Activated CD8-positive, alpha-beta T cell treated with anti-CD3 and anti-CD28 coated beads, Interleukin-2, amount 10 ng/mL, durations not matched to agents 7 days and 5 days (primary cell): ENCODE measurements at places on chromosomes 6 and 20. TPM values are rescaled to one million over a fixed set of nuclear protein-coding genes. Genes with fewer than 3 reads are reported as not detected.
A peak's percentile ranks its signal among the peaks of the same experiment; 100 is the strongest.

HCRTR2 gene
- not detected for total RNA-seq

KDM1B gene
- 9.9 TPM for total RNA-seq

NOTCH4 gene
- total RNA-seq, result 0.55 TPM

DNA sequence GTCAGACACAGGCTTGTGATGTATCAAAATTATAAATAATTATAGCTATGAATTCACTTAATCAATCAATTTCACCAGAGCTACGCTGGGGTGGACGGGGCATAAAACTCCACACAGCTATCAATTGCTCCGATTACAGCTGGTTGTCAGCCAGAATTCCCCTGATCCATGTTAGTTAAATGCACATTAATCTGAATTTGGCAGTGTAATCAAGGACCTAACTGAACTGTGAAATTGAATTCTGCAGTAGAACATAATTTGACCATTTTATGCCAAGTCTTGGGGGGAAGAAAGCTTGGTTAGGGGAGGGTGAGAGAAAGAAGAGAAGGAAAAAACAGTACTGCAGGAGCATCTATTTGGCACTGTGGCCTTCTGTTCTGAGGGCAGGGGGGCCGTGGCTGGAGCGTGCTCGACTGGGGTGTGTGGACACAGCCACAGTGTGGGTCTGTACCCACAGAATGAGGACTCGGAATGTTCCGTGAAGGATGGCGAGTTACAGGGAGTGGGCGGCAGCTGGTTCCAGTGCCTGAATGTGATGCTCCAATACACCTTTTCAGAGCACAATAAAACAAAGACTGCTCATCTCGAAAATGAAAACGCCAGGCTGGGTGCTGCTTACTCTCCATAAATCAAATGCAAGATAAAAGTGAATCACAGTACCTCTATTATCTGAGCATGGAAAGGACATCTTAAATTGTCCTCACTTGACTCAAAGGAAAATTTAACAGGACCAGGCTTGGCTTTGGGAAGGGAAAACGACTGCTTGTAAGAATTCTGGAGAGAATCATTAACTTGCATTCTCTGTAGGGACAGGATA is 59.2 kb downstream of the LAMP5 start:
- no peak overlapping the region for H3K27ac ChIP-seq
- H3K36me3 ChIP-seq, result no peaks in the 10 kb centered on the region
- no peak for DNase-seq
- no peaks in the 10 kb centered on the region for H3K27me3 ChIP-seq
- H3K4me3 ChIP-seq, result no peak overlapping the region
- no peaks in the 10 kb centered on the region for H3K4me1 ChIP-seq

- H3K36me3 ChIP-seq, result no peaks in the 10 kb centered on the region
- H3K27ac ChIP-seq, result no peak overlapping the region
- no peak overlapping the region for H3K4me3 ChIP-seq
- DNase-seq, result no peak
Measured at GRCh38 chr6:54086439-54086838, 24.8 kb upstream of the MLIP start.

- peaks cover 5% of the 10 kb centered on the region for H3K27me3 ChIP-seq
- no peak for DNase-seq
- H3K36me3 ChIP-seq, result no peaks in the 10 kb centered on the region
- no peaks in the 10 kb centered on the region for H3K4me1 ChIP-seq
- H3K4me3 ChIP-seq, result no peak overlapping the region
- no peak overlapping the region for H3K27ac ChIP-seq
Measured at GRCh38 chr6:40500227-40500626, 86.9 kb downstream of the LRFN2 start.

- no peak for DNase-seq
- no peaks in the 10 kb centered on the region for H3K36me3 ChIP-seq
- peaks cover 2% of the 10 kb centered on the region for H3K4me1 ChIP-seq
- H3K4me3 ChIP-seq, result no peak overlapping the region
- H3K27me3 ChIP-seq, result peaks cover 22% of the 10 kb centered on the region
Measured at GRCh38 chr6:10505529-10505928, 15.6 kb upstream of the GCNT2 start.

GRCh38 chr6:125748406-125749172 is 843 bp upstream of the HEY2 start:
- no peak overlapping the region for H3K27ac ChIP-seq
- peaks cover 65% of the 10 kb centered on the region for H3K27me3 ChIP-seq
- H3K4me3 ChIP-seq, result peak overlapping the region; percentile 79
- peaks cover 3% of the 10 kb centered on the region for H3K36me3 ChIP-seq
- DNase-seq, result no peak

GRCh38 chr20:10802236-10802635 is 128.4 kb upstream of the JAG1 start:
- H3K27me3 ChIP-seq, result no peaks in the 10 kb centered on the region
- no peaks in the 10 kb centered on the region for H3K4me1 ChIP-seq
- no peak overlapping the region for H3K27ac ChIP-seq
- H3K36me3 ChIP-seq, result no peaks in the 10 kb centered on the region
- H3K4me3 ChIP-seq, result no peak overlapping the region

DNA sequence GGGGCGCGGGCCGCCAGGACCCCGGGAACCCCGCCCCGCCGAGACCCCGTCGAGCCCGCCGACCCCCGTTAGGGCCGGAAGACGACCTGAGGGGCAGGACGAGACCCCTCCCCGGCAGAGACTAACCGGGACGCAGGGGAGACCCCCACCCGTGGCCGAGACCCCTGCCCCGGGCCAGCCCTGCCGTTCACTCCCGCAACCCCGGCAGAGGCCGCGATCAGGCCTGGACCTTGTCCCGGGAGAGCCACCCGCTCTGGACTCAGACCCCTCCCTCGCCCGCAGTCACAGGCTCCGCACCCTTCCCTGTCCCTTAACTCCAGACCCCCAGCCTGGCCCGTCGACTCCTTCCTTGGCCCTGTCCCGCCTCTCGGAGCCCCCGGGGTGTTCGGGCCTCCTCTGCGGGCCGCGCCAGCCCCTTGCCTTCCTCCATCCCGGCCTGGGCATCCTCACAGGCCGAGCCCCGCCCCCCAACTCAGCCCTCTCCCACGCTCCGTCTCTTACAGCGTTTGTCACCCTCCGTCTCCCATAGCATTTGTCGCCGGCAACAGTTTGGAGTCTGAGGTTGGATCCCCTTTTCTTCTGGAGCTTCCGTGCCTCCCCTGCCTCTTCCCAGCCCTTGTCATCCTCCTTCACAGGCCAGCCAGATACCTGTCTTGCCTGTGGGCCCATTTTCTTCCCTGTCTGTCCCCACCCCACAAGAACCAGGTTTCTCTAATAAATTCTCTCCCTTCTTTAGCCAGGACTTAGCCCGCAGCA is 569 bp downstream of the TCEA2 start:
- no peaks in the 10 kb centered on the region for H3K27me3 ChIP-seq
- H3K4me3 ChIP-seq, result peak overlapping the region; percentile 85
- H3K27ac ChIP-seq, result peak overlapping the region; percentile 86
- H3K4me1 ChIP-seq, result peaks cover 58% of the 10 kb centered on the region
- H3K36me3 ChIP-seq, result no peaks in the 10 kb centered on the region
- DNase-seq, result no peak

GRCh38 chr20:10453241-10453640 is 18.1 kb downstream of the SLX4IP start:
- H3K27me3 ChIP-seq, result no peaks in the 10 kb centered on the region
- peak; percentile 66 for DNase-seq
- peaks cover 21% of the 10 kb centered on the region for H3K4me1 ChIP-seq
- peaks cover 19% of the 10 kb centered on the region for H3K36me3 ChIP-seq
- peak overlapping the region; percentile 42 for H3K4me3 ChIP-seq

- H3K4me1 ChIP-seq, result no peaks in the 10 kb centered on the region
- no peak overlapping the region for H3K27ac ChIP-seq
- no peak overlapping the region for H3K4me3 ChIP-seq
- no peak for DNase-seq
Measured at GRCh38 chr6:135728589-135728988, 122.9 kb upstream of the PDE7B start.

GRCh38 chr6:126131246-126131645 is 144.9 kb downstream of the TRMT11 start:
- no peaks in the 10 kb centered on the region for H3K4me1 ChIP-seq
- DNase-seq, result no peak
- H3K4me3 ChIP-seq, result no peak overlapping the region
- no peak overlapping the region for H3K27ac ChIP-seq

DNA sequence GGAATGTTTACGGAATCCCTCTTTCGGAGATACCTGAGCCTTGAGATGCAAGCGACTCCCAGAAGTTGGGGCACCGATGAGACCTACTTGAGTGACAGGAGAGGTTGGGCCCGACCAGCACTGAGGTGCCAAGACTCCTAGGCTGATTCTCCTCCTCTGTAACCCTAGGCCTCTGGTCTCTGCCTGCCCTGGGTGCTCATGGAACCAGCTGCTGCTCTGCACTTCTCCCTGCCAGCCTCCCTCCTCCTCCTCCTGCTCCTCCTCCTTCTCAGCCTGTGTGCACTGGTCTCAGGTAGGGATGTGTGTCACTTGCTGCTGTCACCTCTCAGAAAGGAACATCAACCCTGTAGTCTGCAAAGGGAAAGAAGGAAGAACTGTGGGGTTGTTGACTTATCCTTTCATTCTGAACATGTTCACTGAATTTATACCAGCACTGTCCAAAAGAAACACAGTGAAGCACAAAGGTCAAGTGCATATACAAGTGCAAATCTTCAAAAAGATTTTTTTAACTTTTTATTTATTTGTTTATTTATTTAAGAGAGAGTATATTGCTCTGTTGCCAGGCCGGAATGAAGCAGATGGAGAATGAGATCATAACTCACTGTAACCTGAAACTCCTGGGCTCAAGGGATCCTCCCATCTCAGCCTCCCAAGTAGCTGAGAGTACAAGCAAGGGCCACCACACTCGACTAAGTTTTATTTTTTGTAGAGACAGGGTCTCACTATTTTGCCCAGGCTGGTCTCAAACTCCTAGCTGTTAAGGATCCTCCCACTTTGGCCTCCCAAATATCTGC is 913 bp downstream of the BTN2A2 start:
- H3K4me3 ChIP-seq, result peak overlapping the region; percentile 95
- peaks cover 7% of the 10 kb centered on the region for H3K36me3 ChIP-seq
- no peak for DNase-seq
- peaks cover 23% of the 10 kb centered on the region for H3K4me1 ChIP-seq

DNA sequence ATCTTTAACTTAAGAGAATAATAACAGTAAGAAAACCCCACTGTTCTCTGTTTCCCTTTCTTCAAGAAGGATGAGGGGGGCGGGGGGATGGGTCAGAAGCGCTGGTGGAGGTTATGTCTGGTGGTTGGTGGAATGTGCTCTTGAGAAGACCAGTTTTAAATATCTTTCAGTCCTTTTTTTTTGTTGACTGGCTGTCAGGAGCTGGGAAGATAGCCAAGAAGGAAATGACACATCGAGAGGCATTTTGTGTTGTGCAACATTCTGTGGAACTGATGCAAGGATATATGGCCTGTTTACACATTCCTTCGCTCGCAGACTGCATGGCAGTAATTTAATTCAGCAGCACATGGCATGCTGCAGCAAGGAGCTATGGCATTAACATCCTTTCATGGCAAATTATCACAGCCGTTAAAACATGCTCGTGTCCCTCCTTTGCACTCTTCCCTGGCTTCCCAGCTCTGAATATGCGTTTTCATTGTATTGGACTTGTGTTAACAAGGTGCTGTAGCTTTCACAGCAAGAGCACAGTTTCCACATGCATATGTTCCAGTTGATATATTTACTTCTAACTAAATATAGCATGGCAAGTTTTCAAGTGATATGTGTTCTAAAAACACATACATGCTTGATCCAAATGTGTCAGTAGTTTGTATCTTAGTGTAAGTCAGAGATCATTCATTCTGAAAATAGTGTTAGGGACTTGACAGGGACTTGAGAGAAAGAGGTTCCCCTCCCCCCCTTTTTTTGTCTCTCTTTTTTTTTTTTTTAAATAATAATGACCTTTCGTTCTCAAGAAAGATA is 68.2 kb upstream of the SUPT3H start:
- peaks cover 2% of the 10 kb centered on the region for H3K36me3 ChIP-seq
- no peaks in the 10 kb centered on the region for H3K27me3 ChIP-seq
- no peak for DNase-seq

DNA sequence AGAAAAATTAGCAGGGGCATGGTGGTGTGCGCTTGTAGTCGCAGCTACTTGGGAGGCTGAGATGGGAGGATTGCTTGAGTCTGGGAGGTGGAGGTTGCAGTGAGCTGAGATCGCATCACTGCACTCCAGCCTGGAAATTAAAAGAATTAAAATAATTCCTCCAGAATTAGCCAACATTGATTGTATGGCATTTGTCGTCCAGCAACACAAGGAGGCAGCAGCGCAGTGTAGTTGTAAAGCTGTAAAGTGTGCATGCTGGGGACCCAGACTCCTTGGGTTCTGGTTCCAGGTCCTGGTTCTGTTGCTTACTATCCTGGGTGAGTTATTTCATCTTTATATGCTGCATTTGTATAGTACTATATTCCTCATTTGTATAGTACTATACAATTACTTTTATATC is 41.4 kb downstream of the PEX7 start:
- DNase-seq, result no peak
- H3K4me1 ChIP-seq, result no peaks in the 10 kb centered on the region

DNA sequence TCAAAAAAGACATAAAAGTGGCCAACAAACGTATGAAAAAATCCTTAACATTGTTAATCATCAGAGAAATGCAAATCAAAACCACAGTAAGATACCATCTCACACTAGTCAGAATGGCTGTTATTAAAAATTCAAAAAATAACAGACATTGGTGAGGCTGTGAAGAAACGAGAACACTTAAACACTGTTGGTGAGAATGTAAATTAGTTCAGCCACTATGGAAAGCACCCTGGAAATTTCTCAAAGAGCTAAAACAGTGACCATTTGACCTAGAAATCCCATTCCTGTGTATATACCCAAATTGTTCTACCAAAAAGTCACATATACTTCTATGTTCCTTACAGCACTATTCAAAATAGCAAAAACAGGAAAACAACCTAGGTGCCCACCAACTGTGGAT is 24.9 kb upstream of the NT5E start:
- no peak overlapping the region for H3K27ac ChIP-seq
- H3K4me1 ChIP-seq, result no peaks in the 10 kb centered on the region
- H3K36me3 ChIP-seq, result no peaks in the 10 kb centered on the region
- H3K27me3 ChIP-seq, result no peaks in the 10 kb centered on the region
- no peak for DNase-seq

GRCh38 chr6:107105511-107106116 is 9.7 kb downstream of the BEND3 start:
- H3K27me3 ChIP-seq, result no peaks in the 10 kb centered on the region
- H3K36me3 ChIP-seq, result no peaks in the 10 kb centered on the region
- H3K4me1 ChIP-seq, result peaks cover 3% of the 10 kb centered on the region
- H3K27ac ChIP-seq, result no peak overlapping the region
- H3K4me3 ChIP-seq, result no peak overlapping the region

DNA sequence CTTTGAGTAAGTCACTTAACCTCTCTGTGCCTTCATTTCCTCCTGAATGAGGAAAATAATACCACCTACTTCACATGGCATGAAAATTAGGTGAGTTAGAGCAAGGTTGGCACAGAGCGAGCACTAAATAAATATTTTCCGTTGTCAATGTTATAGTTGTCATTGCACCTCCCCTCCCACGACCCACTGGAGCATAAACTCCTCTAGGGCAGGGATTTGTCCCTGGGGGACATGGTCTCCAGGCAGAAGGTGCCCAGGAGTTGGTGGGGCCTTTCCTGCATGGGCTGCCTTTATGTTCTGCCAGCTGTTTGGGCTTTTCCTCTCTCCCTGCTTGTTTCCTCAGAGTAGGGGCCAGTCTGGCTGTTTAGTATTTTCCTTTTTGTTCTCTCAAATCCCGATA is 1.3 kb upstream of the ANGPT4 start:
- no peak overlapping the region for H3K4me3 ChIP-seq
- H3K36me3 ChIP-seq, result no peaks in the 10 kb centered on the region
- peaks cover 8% of the 10 kb centered on the region for H3K27me3 ChIP-seq

GRCh38 chr20:45407783-45408645 is at the start of gene DBNDD2:
DBNDD2 (plus strand) TSS chr20:45408289; CDS start chr20:45408468, 179 bp downstream.
- H3K4me1 ChIP-seq, result peaks cover 22% of the 10 kb centered on the region
- DNase-seq, result no peak
- H3K27me3 ChIP-seq, result peaks cover 16% of the 10 kb centered on the region
- peak within 1 kb of the TSS; percentile 69 for H3K4me3 ChIP-seq
